ENCODE measurements at places on chromosomes 16 and 17.

DNA sequence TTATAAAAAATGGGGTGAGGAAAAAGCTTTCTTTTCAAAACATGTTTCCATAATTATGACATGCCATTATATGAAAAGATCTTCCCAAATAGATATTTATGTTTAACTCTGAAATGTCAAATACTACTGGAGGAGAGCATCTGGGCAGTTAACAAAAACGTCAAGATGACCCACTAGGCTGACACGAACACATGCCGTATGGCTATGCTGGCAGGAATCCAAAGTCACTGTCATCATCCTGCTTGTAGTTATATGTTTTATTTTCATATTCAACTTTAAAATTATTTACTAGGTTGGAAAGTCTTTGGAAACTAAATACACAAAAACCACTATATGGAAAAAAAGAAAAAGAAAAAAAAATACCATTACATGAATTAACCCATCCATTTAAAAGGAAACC, 27.3 kb downstream of the ANKFY1 start:
- H3K27ac ChIP-seq, result no peak overlapping the region
- H3K27me3 ChIP-seq, result no peaks in the 10 kb centered on the region
- H3K4me3 ChIP-seq, result no peak overlapping the region
- no peak for DNase-seq

- no peaks in the 10 kb centered on the region for H3K36me3 ChIP-seq
- H3K27me3 ChIP-seq, result no peaks in the 10 kb centered on the region
- peaks cover 76% of the 10 kb centered on the region for H3K4me1 ChIP-seq
Observed at GRCh38 chr16:27235938-27236245, 32.6 kb downstream of the KDM8 start.

- no peak for DNase-seq
- H3K36me3 ChIP-seq, result no peaks in the 10 kb centered on the region
- H3K27me3 ChIP-seq, result no peaks in the 10 kb centered on the region
Observed at GRCh38 chr16:53960050-53960812, 256.3 kb downstream of the FTO start.

DNA sequence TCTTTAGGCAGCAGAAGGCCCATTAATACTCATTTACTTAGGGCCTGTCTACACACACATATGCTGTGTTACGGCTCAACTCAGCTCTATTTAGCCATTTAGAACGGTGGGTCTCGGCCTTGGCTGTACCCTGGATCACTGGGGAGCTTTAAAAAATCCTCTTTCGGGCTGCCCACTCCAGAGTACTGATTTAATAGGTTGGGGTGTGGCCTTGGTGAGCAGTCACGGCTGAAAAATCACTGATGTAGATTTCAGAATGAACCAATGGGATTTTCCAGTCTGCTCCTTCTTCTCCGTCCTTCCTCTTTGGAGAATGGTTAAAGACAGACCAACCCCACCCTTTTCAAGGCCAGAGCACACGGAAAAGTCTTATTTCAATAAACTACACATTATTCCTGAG, 223.5 kb downstream of the CCDC182 start:
- H3K4me1 ChIP-seq, result no peaks in the 10 kb centered on the region
- no peak overlapping the region for H3K4me3 ChIP-seq
- H3K36me3 ChIP-seq, result no peaks in the 10 kb centered on the region
- H3K27me3 ChIP-seq, result no peaks in the 10 kb centered on the region

GRCh38 chr17:34391241-34391640, 28.2 kb upstream of the CCL1 start:
- H3K27me3 ChIP-seq, result no peaks in the 10 kb centered on the region
- H3K27ac ChIP-seq, result no peak overlapping the region
